ENCODE measurements at places on chromosomes 2 and 18. TPM values are rescaled to one million over a fixed set of nuclear protein-coding genes. Genes with fewer than 3 reads are reported as not detected.

DNA sequence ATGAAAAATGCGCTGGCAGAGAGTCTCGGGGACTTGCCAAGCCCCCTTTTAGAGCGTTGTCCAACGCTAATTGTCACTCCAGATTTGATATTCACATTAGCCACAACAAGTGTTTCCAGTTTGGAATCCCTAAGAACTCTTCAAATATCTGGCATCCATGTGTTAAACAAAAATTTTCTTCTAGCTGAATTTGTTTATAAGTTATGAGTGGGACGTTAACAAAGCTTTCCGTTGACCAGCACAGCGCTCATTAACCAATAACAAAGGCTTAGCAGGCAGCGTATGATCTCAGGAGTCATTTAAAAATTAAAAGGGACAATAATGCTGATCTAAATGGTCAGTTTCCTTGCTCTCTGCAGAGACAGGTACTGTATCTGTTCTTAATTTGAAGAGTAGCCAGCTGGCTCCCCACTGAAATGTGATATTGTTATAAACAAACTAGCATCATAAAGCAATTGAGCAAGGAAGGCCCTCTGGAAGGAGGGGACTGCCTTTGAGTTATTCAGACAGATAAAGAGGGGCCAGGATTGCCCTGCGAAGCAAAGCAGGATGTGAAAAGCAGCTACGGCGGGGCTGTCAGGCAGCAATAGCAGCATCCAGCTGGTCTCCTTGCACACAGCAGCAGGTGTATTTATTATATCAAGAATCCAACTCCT, 337.2 kb upstream of the SALL3 start:
- DNase-seq: no peak

- DNase-seq: no peak
These were observed 54.7 kb downstream of the DTNB start for GRCh38 chr2:25618676-25619075.

GRCh38 chr2:155980941-155981560, 351.5 kb downstream of the NR4A2 start:
- no peak for DNase-seq

Gene SPATA3
- total RNA-seq: not detected

GRCh38 chr2:236593956-236594355, 24.3 kb downstream of the ACKR3 start:
- no peak for DNase-seq

- DNase-seq: no peak
These were observed 97.2 kb downstream of the PID1 start for GRCh38 chr2:229173825-229174359.

DNA sequence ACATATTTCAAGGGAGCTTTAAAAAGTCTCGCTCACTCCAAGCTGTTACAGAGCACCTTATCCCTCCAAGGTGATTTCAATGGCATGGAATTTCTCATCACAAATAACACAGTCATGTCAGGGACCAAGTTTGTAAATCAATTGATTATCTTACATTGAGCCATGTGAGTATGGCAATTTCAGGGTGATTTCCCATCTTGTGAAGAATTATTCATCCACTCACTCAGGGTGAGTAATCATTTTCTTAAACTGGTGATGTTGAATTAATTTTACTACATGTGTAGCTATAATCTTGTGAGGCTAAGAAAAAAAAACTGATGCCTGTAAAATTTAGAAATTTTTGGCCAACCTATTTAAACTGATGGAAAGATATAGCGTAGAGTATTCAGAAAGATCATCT, 3.3 kb upstream of the ABCA12 start:
- no peak for DNase-seq

DNA sequence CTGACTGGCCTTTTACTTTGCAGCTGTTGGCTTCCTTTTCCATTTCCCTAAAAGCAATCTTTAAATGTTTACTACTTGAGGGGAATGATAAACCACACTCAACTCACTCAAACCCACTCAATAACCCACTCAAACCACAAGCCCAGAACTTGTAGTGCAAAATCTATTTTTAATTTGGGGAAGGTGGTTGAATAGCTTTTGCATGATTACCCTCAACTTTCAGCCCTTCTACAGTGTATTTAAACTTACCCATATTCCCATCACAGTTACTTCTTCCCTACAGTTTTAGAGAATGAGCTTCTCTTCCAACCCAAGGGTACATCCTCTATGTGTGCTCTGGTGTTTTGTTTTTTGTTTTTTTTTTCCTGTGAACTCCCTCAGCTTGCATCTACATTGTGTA, 636.1 kb downstream of the TDRD15 start:
- no peak for DNase-seq

- no peak for DNase-seq
These were observed 18.7 kb downstream of the C2orf92 start for GRCh38 chr2:97688062-97688827.

Gene ARPC2
- total RNA-seq: 323 TPM

Gene TSPYL6
- not detected for total RNA-seq

GRCh38 chr2:119478978-119479295, 45.3 kb downstream of the SCTR start:
- DNase-seq: no peak

Gene LAMA3
- total RNA-seq: 19.6 TPM

DNA sequence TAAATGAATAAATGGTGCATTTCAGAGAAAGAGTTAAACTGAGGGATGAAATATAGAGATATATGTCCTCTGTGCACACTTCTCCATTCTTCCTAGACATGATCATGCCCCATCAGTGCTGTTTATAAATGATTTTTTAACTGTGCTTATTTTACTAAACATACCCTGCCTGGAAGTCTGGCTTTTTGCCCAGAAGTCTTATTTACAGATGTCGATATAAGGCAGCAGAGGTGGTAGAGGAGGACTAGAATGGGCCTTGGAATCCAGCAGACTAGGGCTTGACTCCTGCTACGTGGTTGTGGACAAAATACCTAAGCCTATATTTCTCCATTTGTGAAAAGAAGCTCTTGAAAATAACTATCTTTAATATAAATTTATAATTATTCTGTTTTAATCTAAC, 355.5 kb downstream of the RAD51AP2 start:
- no peak for DNase-seq

Gene EDAR
- not detected for total RNA-seq

Gene KCTD1
- total RNA-seq: 5.9 TPM

Gene LHCGR
- total RNA-seq: 1.7 TPM

GRCh38 chr18:7807936-7808453, 240.9 kb downstream of the PTPRM start:
- no peak for DNase-seq

Gene CHAC2
- total RNA-seq: 7.1 TPM

Gene ANKRD30BL
- not detected for total RNA-seq

DNA sequence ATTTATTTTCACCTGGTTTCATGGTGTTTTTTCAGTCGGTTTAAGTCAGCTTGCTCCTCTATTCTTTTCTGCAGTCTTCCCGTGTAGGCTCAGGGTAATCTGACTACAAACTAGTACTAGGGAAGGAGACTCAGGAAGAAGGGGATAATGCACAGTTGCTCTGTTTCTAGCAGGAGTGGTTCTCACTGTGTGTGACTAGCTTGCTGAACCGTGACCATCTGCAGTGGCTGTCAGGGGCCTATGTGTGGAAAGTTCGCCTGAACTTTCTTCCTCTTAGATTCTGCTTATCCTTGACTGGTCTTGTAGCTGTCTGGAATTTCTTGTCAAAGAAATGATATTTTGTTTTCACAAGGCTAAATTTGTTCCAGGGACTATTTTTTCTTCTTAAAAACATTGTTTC, 46.3 kb upstream of the AQP4 start:
- no peak for DNase-seq

DNA sequence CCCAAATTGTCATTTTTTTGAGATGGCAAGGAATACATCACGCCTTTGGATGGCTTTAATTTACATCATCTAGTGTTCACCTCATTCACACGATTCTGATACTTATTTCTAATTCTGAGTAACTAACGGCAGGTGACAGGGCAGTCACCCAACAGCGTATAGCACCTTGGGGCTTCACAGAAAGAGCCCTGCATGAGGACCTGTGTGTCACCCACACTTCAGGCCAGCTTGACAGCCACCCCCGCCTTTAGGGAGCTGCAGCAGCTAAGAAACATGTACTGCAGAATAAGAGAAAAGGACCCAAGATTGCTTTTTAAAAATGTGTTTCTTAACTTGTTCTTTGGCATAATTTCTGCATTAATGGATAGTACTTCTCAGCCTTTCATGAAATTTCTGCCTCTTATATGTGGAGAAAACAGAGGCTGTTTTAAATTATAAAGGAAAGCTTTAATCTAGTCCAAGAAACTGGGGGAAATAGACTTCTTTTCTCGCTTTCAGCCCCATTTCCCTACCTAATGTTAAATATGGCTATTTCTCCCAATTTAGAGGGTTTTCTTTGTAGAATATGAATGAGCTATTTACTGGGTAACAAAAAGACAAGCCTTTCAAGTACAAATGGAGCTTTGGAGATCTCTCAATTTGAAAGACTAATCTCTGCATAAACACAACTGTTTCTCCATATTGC, 245.1 kb downstream of the LDLRAD4 start:
- peak; percentile 18 for DNase-seq

DNA sequence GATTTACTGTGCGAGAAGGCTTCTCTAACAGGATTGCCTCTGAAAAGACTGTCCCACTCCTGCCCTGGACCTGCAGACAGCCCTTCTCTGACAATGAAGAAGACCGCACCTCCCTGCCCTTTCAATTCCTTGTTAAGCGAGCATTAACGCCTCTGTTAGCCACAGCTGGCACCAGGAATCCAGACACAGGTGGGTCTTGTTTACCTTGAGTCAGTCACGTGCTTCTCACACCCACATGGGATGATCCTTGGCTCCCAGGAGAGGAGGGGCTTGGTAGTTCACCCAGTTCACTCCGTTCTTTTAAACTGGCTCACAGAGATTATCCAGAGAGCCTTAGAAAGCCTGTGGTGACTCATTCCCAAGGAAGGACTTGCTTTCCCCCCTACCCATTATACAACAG, 410.5 kb upstream of the MEIS1 start:
- no peak for DNase-seq

DNA sequence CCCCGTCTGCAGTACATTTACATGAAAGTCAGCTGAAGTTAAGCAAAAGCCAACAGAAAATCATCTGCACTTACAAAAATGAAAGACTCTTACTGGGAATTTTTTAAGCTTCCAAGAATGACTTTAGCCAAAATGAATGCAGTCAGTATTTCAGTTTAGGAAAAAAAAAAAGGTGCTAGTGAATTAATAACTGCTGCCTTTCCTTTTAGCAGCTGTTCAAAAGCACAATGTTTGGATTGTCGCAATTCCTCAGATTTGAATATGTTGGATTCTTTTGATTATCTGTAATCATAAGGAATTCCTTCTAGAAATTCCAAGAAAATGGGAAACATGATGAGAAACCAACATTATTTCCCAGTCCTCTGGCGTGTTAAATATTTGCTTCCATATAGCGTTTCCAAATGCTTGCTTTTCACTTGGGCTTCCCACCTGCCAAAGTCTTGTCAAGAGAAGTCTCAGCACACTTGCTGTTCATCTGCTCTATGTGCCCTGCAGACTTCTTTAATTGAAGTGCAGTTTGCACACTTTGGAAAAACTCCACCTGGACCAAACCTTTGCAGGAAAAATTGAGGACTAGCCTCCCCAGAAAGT, 653.0 kb upstream of the SLC39A10 start:
- no peak for DNase-seq

GRCh38 chr18:52163478-52163877, 176.5 kb upstream of the DCC start:
- no peak for DNase-seq

DNA sequence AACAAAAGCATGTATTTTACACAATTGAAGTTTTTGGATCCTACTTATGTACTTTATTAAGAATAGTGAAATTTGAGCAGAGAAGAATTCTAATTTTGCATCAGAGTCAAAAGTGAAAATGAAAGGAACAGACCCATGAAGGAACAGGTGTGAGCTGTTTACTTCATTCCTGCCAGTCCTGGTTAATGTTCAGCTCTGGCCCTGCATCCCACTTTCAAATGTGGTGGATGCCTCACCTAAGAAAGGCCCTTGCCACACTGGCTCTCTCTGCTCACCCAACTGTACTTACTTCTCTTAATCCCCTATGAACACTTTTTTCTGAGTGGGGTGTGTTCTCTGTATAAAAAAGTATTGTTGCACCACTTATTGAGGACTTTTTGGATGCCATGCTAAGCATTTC, 22.2 kb downstream of the FAM110C start:
- DNase-seq: no peak
